ENCODE measurements at places on chromosomes 7 and 10. TPM values are rescaled to one million over a fixed set of nuclear protein-coding genes. Genes with fewer than 3 reads are reported as not detected.

DPYSL4 gene
- total RNA-seq = 24.9 TPM

DNA sequence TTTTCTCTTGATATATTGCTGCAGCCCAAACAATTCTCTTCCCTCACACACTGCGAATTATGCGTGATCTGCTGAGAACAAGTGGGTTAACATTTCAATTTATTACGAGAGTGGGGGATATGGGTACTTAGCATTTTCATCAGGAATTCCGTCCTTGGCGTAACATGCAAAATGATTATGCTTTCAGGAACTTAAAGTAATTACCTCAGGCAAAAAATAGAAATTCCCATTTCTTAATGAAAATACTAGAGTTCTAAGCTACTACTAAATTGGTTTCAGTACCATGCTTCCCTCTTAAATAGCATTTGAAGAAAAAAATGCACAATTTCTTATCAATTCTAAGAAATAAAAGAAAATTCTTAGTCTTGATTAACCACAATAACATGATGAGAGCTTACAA lies 213.5 kb downstream of the GPAM start:
- DNase-seq = no peak

- DNase-seq = no peak
Observed at GRCh38 chr7:79495544-79496272, 42.2 kb upstream of the MAGI2 start.

DNA sequence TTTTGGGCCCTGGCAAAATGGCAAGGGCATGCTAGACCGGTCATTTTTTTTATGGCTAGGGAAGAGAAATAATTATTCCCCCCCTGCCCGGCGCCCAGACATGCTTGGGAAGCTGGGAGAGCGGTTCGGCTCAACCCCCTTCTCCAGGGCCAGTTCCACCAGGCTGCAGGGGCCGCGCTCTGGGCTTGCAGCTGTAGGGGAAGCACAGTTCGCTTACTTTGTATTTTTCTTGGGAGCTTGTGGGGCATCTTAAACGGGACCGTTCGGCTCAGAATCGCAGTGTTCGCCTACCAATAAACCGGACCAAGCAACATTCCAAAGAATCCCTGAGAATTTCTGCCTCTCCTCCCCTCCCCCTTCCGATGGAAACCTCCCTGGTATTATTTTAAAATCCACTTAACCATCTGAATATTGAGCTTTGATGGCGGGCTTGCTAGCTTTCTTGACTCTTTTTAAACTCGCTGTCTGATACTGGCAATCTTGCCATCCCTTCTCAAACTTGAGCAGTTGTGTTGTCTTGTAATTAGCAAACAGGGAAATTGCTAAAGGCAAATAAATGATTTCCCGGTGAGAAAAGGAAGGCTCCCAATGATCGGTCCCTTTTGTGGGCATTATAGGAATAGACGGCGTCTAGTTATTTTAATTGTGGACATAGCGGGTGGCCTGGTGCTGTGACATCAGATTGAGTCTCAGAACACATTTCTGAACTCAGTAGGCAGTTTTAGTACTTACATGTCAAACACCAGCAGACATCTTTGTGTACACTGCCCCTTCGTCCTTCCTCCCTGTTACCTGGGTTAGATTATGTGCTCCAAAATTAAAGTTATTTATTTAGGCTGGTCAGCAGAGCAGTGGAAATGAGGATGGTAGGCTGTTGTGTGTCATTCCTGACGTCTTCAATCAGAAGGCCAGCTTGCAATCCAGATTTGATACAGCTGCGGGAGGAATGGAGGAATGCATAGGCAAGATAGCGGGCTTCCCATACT lies 3.4 kb downstream of the TCF7L2 start:
- no peak for DNase-seq

DNA sequence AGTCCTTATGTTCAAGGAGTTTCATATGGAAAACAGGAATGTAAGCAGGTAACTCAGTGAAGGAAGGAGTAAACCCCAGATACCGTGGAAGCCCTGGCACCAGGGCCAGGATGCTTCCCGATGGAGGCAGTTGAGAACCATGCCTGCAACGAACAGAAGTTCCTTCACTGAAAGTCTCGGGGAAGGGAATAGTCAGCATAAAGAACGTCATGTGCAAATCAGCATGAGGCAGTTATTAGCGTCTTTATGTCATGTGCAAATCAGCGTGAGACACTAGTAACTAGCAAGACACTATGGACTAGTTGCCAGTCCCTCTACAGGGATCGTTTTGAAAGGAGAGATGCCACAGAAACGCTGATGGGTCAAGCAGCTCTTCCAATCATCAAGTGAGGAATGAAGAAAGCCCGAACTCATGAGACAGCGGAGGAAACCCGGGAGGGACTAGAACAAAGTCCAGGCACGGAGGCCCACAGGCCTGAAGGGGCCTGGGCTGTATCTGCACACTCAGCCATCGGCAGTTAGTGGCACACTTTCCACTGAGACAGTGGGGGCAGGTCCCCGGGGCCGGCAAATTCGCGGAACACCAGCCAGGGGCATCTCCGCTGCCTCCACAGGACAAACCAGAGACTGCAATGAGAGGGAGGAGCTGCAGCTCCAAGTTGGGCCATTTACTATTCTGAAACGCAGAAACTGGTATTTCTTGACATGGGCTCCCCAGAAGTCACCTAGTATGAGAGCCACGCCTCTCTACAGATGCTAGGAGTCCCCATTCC lies 109.6 kb downstream of the SFMBT2 start:
- no peak for DNase-seq

WNT8B gene
- total RNA-seq = not detected

LRRTM3 gene
- total RNA-seq = not detected

PKD2L1 gene
- total RNA-seq = not detected

Measured in Right ventricle myocardium inferior (tissue), 1 donor.